ENCODE measurements at places on chromosomes 7 and 10.

GRCh38 chr7:71687831-71688599 lies 556.1 kb downstream of the GALNT17 start:
- DNase-seq: no peak

DNA sequence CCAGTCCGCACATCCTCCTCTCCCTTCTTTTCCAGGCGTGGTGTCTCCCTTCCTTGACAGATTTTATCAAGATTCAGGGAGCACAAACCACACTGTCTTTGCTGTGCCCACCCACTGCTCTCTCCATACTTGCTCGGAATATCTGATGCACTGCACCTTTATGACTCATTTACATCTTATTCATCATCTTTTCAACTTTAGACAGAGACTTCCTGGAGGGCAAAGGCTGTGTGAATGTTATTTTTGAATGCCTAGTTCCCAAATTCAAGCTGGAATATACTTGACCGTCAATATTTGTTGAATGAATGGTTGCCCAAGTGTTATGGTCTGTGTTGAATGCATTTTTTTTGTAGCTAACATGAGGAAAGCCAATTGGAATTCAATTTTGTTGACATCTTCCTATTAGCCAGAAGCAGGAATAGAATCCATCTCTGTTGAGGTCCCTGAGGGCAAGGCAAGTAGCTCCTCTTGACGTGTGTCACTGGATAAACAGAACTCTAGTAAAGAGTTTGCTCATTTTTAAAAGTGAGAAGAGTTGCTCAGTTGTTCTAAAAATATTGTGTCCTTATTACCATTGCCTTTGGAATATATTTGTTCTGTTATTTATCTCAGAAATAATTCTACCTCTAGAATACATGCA lies 95.0 kb downstream of the KLF6 start:
- no peak for DNase-seq

DNA sequence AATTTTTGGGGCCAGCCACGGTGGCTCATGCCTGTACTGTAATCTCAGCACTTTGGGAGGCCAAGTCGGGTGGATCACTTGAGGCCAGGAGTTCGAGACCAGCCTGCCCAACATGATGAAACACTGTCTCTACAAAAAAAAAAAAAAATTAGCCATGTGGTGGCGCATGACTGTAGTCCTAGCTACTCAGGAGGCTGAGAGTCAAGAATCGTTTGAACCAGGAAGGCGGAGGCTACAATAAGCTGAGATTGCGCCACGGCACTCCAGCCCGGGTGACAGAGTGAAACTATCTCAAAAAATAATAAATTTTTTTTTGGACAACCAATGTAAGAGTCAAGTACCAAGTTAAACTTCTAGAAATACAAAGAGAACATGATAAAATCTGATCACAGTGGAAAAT lies 164.6 kb downstream of the AVL9 start:
- no peak for DNase-seq

- DNase-seq: no peak
Measured at GRCh38 chr10:95325863-95326262, 35.1 kb upstream of the PDLIM1 start.

DNA sequence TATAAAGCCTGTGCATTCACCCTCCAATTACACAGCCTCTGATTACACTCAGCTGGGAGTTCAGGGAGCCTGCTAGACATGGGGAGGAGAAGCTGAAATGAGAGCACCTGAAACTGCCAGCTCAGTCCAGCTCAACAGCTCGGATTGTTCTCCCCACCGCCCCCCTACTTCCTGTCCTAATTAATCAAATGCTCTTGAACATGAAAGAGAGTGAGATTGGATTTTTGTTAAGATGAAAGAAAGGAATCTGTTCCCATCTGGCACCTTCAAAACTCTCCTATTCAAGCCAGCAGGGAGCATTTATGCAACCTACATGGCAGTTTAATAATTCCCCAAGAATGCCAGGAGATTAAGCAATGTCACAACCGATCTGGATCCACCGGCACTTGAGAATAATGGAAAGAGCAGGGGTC lies 98.0 kb downstream of the NPSR1 start:
- DNase-seq: no peak

DNA sequence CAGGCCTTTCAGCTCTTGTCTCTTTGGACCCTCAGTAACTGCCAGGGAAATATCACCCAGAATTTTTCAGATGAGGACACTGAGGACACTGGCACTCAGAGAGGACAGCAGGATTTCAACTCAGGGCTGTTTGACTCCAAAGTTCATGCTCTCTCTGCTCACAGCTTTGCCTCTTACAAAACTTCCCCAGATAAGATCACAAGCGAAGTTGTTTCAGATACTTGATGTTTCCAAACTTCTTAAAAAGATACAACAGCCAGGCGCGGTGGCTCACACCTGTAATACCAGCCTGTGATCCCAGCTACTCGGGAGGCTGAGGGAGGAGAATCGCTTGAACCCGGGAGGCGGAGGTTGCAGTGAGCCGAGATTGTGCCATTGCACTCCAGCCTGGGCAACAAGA lies 32.4 kb upstream of the ZRANB1 start:
- no peak for DNase-seq

DNA sequence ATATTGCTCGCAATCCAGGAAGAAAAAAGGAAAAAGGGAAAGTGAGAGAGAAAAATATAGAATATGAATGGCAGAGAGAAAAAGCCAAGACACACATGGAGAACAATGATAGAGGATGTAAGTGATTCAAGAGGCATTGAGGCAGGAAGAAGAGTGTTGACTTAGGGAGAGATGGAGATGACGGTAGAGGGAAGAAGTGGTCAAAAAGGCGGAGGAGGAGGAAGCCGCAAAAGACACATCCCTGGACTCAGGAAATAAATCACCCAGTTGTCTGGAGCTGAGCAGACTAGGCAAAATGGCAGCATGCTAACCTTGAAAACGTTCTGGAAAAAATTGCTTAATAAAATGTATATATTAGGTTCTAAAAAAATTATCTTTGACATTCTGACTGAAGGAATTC lies 17.7 kb upstream of the GPR37 start:
- no peak for DNase-seq

DNA sequence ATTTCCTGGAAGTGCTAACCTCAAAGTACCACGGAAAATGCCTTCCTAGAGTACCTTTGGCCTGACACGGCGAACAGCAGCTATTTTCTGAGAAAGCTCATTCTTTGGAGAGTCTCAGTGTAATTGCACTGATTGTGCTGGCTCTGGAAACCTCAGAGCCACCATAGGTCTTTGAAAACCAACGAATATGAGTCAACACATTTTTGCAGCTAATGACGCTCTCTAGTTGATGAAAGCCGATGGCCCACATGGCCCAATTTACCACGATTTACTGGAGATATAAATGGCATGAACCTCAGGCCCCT lies 187.1 kb downstream of the ADARB2 start:
- no peak for DNase-seq

DNA sequence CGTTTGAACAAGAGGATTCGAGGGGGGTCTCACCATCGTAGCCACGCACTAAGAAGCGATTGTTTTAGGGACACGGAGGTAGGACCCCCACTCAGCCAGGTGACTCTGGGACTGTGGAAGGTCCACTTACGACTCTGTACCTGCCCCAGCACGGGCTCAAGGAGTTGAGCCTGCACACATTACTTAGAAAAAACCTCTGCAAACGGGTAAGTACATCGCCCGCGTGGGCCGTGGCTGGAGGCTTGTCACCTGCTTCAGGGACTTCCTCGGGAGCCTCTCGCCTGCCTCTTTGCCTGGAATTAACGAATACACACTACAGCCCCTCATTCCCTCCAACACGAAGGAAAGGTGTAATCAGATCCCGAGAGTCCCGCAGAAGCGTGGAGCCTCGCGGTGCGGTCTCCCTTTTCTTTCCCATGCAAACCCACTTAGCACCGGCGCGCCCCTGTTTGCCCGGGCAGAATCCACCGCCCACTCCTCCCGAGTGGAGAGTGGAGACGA lies 826 bp downstream of the PODXL start:
- no peak for DNase-seq

DNA sequence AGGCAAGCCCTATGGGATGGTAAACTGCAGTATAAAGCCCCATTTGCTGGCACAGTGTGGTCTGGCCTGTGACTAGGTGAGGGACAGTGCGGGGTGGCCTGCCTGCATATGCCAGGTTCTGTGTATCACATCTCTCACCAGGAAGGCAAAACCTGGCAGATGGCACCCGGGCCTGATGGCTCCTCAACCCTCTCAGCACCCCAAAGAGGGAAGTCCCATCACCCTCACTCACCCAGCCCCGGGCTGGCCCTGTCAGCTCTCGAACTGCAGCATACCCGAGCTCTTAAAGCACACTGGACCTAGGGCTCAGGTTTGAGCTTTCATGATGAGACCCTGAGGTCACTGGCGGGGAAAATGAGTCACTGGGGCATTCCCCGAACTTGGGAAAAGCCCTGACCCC lies 130.5 kb downstream of the LHPP start:
- DNase-seq: no peak

DNA sequence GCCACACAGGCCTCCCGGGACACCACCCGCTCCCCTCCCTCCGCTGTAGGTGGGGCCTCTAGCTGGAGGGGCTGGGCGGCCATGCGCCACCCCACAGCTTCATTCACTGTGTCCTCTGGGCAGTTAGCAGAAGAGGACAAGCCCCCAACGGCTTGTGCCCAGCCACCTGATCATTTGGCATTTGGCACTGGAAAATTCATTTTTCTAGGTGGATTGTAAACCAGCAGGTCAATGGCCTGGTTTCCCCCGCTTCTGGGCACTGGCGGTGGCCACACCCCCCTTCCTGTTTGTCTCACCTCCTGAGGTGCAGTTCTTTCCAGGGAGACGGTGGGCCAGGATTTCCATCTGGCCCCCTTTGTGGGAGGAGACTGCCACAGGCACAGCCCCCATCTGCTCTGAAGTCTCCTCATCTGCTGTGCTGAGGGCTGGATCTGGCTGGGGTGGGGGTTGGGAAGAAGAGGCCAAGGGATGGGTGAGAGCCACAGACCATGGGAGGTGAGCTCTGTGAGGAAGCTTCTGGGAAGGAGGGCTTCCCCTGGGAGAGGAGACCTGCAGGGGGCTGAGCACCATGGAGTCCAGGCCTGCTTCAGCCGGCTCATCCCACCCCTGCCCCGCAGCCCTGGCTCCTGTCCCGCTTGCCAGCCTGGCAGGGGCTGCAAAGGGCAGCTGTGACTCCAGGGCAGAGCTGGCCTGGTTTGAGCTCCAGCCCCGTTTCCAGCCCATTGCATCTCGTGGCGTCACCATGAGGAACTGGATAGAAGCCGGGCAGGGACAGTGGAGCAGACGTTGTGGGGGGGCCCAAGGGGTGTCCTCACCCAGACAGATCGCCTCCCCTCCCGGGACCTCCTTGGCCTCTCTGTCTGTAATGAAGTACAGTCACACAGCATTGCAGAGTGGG lies 40.1 kb upstream of the SLC29A3 start:
- DNase-seq: no peak

DNA sequence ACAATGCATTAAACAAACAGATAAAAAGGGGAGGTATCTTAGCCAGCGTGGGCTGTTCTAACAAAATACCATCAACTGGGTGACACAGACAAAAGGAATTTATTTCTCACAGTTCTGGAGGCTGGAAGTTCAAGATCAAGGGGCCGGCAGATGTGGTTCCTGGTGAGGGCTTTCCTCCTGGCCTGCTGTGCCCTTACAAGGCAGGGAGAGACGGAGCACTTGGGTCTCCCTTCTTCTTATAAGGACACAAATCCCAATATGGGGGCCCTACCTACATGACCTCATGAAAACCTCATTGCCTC lies 281.6 kb upstream of the KLF14 start:
- no peak for DNase-seq

DNA sequence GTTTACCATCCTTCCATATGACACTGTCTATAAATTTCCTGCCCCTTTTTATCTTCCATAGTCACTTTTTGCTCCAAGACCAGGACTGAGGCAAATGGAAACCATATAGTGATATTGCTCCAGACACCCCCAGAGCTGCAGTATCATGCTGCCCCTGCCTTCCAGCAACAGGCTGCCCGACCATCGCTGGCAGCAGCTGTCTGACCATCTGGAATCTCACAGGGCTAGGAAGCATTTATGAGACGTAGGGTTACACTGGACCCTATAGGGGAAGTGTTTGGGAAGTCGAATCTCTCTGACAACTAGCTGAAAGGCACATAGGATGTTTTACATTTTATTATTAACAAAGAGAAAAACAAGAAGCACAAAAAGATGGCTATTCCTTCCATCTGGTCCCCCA lies 19.4 kb downstream of the ENO4 start:
- no peak for DNase-seq

- no peak for DNase-seq
Measured at GRCh38 chr10:21399392-21400035, 126.0 kb downstream of the SKIDA1 start.

- no peak for DNase-seq
Measured at GRCh38 chr7:94276795-94277194, 117.9 kb upstream of the COL1A2 start.

DNA sequence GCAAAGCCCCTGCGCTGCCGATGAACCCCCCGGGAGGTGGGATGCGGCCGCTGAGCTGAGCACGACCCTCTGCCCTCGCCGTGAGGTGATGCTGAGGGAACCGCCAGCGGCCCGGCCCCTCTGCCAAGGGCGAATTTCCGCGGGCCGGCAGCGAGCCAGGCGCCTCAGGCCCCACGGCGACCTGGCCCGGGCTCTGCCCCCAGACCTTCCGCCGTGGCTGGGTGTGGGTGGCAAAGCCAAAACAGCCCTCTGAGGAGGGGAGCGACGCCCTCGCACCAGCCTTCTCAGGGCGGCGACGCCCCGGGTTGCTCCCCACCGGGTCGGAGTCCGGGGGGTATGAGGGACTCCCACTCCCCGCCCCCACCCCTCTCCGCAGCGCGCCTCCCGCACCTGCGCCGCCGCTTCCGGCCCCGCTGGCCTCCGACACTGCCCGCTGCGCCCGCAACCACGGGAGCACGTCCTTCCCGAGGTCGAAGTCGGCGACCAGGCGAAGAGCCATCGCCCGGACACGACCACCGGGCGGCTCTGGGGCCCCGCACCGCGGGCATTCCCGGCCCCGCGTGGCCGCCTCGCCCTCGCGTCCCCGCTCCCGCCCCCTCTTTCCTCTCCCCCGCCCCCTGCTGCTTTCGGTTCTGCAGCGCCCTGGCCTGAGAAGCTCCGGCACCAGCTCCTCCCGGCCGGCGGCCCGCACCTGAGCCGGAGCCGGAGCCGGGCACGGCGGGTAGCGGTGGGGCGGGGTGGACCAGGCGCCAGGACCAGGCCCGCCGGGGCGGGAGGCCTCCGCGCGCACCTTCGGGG lies at the start of gene GSAP:
GSAP (minus strand) TSS at position 527 of the 798 bp plus-strand sequence; CDS start at position 499, 28 bp downstream.
- DNase-seq: no peak

- no peak for DNase-seq
Measured at GRCh38 chr10:89392974-89393373, 551 bp downstream of the IFIT1 start.

- no peak for DNase-seq
Measured at GRCh38 chr10:53052521-53053164, 280.1 kb upstream of the MBL2 start.

Measured in GM18507 (cell line).